Stimulated activated naive CD8-positive, alpha-beta T cell treated with anti-CD3 and anti-CD28 coated beads, Interleukin-15, Interleukin-2, amounts not matched to agents 100 U/mL and 50 U/mL, for 24 hours (primary cell): ENCODE measurements at places on chromosomes 2 and 18.

DNA sequence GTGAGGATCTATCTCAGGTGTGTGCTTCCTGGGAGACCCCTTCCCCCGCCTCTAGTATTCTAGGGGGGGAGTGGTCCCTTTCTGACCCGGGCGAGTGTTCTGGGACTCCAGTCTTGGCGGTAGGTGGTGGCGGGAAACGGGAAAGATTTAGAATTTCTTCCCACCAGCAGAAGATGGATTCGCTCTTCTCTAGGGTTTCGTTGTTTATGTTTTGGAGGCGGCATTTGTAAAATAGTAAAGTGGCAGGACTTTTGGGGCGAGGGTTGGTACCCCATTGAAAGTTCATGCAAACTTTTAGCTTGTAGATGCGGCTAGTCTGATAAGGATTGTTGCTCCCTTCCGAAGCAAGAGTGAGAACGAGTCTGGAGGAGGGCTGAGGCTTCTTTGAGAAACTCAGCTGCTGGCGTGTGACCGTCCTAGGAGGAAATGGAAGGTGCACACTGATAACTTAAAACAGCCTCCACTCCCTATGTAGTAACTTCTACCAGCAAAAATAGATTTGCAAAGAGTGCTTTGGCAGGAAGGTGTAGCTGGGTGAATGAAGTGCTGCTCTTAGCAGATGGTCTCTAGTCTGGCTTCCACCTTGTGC, 412 bp downstream of the GPD2 start:
- peak; percentile 25 for DNase-seq

DNA sequence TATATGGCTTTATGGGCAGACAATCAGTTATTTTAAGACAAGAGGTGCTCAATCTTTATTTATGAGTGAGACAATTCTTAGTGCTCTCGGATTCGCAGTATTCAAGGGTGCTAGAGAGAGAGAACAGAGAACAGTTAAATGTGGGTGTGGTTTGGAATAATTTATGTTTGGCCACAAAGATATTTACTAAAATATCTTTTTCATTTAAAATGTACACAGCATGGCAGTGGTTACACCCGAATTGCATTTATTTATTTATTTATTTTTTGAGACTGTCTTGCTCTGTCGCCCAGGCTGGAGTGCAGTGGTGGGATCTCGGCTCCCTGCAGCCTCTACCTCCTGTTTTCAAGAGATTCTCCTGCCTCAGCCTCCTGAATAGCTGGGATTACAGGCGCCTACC, 109.2 kb downstream of the CDCA7 start:
- no peak for DNase-seq

GRCh38 chr2:23425338-23425871, 40.4 kb downstream of the KLHL29 start:
- no peak for DNase-seq

- DNase-seq: no peak
Observed at GRCh38 chr2:60163691-60164090, 389.8 kb downstream of the BCL11A start.

GRCh38 chr2:236047886-236048540, 120.2 kb downstream of the GBX2 start:
- no peak for DNase-seq

DNA sequence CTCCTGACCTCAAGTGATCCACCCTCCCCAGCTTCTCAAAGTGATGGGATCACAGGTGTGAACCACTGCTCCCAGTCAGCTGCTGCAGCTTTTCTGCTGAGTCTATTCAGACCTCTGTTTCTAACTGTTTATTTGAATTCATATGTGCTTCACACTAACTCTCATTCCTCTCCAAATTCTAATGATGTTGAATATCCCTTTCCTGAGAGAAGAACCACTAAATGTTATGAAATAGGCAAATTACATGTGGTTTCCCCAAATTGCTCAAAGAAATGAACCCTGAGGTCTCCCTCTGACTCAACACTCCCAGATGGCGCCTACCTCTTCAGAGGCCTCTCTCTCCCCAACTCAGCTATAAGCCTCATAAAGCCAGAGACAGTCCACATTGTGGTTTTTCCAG, 98.6 kb downstream of the IRS1 start:
- peak; percentile 8 for DNase-seq
